Nucleus accumbens (tissue), 56 donors: ENCODE measurements at places on chromosomes 16 and 17.

DNA sequence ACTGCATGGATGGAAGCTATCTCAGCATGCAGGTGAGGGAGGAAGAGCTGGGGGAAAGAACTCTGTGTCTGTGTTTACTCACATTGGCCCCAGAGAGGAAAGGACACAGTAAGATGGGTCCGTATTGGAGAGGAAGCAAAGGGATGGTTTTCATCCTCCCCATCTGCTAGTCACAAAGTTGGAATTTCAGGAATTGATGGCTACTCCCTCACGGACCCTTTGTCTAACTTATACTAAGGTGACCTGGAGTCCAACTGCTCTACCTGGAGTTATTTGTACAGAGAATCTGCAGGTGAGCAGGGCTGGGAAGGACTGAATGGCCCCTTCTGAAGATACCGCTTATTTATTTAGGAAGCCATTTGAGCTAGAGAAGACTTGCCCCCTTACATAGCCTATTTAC, 55.1 kb downstream of the WNT3 start:
- DNase-seq: no peak

- DNase-seq: no peak
Measured at GRCh38 chr17:13253733-13254410, 236.0 kb upstream of the ELAC2 start.

- no peak for DNase-seq
Measured at GRCh38 chr17:8365143-8365542, 11.4 kb downstream of the KRABD2 start.

DNA sequence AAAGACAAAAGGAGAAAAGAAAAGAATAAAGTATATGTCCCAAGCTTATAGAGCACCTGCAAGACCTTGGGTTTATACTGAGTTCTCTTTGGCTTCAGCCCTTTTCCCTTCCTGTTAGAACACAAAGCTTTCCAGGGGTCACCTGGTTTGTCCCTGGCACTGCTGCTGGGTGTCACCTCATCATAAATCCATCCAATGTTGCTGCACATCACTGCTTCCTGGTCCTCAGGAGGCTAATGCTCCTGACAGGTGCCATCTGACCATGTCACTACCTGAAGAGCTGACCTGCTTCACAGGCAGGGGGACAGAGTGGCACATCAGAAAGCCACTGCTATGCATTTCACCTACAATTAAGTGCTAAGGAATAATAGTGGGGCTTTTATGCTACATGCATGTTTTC, 164.6 kb upstream of the ELAC2 start:
- no peak for DNase-seq

GRCh38 chr17:27797390-27798091, 2.8 kb downstream of the NOS2 start:
- DNase-seq: no peak

DNA sequence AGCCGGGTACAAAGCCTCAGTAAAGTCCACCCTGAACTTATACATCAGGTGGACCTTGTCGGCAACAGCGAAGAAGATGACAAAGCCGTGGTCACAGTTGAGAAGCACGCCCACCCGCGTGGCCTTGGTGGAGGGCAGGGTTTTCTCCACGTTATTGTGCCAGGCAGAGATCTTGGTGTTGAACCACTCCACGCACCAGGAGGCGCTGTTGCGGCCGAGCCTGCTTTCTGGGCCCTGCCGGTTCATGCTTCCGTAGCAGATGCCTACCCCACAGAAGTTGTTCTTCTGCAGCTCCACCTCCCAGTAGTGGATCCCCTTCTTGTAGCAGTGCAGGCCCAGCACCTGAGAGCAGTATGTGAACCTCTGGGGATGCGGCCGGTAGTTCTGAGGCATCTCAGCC, 22.1 kb downstream of the TRIM25 start:
- no peak for DNase-seq

GRCh38 chr17:68698746-68699145, 97.6 kb upstream of the FAM20A start:
- DNase-seq: no peak

- DNase-seq: no peak
Measured at GRCh38 chr16:21244518-21245215, 11.2 kb downstream of the ANKS4B start.

- no peak for DNase-seq
Measured at GRCh38 chr17:39416141-39416540, 14.7 kb upstream of the FBXL20 start.

DNA sequence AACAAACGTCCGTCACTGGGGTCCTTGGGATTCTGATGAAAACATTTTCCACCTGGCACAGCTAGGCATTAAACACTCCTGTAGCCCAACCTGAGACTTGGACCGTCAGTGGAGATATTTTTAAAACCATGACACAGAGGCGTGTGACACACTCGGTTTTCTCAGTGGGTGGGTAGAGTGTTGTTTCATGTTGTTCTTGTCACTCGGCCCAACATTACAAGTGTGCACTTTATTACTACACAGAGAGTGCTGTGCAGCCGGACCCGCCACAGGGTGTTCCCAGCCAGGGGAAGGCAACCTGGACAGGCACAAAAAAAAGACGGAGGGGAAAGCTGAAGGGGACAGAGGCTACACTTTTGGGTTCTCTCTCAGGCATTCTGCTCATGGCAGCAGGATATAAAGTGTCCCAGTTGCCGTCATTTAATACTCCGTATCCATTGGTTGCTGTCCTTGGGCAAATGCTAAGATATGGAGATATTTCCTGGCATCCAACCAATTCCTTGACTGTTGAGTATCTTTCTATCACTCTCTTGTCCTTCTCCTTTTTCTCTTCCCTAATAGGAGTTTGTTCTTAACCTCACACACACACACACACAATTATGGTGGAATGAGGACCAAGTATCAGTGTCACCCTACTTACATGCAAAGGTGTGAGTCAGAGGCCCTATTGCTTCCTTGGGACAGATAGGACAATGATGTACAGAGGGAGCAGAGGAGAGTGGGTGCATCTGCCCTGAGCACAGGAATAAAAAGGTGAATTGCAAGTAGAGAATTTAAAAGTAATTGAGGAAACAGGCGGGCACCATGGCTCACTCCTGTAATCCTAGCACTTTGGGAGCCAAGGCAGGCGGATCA, 154.1 kb upstream of the SOX9 start:
- no peak for DNase-seq

DNA sequence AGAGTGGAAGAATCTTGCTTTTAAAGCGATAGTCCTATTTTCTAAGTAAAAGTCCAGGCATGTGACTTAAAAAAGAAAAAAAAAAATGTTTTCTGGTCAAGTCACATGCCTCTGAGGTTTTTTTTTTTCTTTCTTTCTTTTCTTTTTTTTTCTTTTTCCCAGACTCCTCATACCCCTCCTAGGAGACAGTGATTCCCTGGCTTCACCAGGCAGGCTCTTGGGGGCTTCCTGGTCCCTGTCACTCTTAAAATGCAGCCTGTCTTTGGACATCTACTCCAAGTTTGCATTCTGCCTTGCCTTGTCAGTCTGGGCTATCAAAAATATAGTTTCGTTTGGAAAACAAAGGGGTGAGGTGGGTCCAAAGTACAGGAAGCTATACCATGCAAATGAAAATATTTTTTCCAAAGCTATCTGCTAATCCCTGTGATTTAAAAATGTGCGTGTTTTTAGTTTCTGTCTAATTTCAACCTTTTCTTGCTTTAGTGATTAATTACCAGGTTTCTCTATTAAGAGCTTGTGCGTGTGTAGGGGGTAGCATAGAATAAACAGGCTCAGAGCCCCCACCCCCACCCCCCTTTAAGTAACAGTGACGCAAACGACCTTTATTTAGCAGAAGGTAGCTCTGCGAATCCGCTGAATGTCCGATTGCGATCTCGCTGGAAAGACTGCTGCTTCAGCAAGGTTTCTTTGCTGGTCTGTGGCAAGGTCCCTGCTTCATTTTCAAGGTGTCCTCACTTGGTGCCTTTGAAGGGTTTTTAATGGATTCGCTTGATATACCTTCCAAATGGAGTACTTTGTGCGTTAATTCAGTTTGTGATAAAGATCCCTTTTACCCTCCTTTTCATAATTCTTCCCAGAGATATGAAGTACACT, 510.2 kb downstream of the WWOX start:
- no peak for DNase-seq

- DNase-seq: no peak
Measured at GRCh38 chr16:27748868-27749546, 199.1 kb downstream of the KATNIP start.

- DNase-seq: peak; percentile 35
Measured at GRCh38 chr17:74361230-74362068, at the start of gene BTBD17. BTBD17 (minus strand) TSS chr17:74361868; CDS start chr17:74361819, 49 bp downstream.

- no peak for DNase-seq
Measured at GRCh38 chr17:61015966-61016365, 338.3 kb downstream of the BCAS3 start.

GRCh38 chr17:67647482-67647881, 70.3 kb upstream of the NOL11 start:
- DNase-seq: no peak

GRCh38 chr16:88863426-88863825, 3.0 kb downstream of the PABPN1L start:
- DNase-seq: no peak

GRCh38 chr17:73644145-73645049, at the start of gene SDK2:
SDK2 (minus strand) TSS chr17:73644445; CDS start chr17:73644088, 357 bp downstream.
- no peak for DNase-seq

DNA sequence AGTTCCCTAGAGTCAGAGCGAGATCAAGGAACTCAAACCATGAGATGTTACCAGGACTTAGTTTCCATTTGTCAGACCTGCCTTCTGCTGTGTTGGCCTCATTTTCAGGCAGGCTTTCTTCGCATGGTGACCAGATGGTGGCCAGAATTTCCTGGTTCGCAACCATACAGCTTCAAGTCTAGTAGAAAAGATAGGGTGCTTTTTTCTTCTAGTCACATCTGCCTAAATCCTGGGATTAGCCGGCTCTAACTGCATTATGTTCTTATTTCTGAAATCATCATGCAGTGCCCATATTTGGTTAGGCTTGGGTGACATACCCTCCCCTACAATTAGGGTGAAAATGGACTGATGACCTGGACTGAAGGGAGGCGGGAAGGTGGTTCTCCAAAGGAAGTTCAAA, 131.5 kb downstream of the SHISA9 start:
- DNase-seq: no peak

DNA sequence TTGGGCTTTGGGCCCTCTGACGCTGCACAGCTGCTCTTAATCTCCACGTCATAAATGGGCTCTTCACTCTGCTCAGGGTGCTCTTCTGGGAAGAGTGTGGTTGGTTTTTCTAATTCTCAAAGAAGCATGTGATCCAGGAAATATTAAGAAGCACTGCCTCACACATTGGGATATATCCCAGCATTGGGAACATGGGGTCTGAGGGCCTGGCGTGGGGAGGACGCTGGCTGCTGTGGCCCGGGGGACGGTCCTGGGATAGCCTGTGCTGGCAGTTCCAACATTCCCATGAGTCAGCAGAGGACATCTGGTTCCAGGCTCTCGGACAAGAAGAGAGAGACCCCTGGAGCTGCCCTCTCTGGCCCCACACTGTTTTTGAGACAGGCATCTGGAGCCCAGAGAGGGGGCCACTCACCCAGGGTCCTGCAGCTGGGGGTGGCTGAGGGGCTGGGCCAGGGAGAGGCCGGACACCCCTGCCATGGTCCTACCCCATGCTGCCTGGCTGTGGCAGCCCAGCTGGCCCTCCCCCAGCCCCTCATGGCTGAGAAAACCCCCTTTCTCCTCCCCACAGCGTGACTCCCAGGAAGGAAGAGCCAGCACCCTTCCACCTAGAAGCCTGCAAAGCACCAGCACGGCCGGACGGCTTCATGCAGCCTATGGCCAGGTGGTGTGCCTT, 58.8 kb downstream of the NT5M start:
- DNase-seq: no peak

- DNase-seq: no peak
Measured at GRCh38 chr17:15882777-15883176, 62.2 kb upstream of the ADORA2B start.
